ENCODE measurements at places on chromosomes 4 and X.

DNA sequence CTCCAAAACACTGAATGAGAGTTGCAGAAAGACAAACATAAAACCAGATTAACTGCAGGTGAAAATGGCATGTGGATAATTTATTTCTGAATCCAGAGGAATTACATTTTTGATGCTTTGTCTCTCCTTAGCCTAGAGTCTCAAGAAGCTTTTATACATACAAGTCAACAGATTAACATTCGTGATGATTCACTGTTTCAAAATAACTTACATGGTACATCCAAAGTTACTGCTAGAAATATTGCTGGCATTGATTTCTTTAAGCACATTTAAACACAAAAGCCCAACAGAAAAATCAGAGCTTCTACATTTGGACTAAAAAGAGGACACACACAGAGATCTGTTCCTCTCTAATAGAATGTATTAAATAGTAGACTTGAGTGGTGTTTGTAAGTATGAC lies 105.6 kb downstream of the AMELX start:
- no peak for DNase-seq

DNA sequence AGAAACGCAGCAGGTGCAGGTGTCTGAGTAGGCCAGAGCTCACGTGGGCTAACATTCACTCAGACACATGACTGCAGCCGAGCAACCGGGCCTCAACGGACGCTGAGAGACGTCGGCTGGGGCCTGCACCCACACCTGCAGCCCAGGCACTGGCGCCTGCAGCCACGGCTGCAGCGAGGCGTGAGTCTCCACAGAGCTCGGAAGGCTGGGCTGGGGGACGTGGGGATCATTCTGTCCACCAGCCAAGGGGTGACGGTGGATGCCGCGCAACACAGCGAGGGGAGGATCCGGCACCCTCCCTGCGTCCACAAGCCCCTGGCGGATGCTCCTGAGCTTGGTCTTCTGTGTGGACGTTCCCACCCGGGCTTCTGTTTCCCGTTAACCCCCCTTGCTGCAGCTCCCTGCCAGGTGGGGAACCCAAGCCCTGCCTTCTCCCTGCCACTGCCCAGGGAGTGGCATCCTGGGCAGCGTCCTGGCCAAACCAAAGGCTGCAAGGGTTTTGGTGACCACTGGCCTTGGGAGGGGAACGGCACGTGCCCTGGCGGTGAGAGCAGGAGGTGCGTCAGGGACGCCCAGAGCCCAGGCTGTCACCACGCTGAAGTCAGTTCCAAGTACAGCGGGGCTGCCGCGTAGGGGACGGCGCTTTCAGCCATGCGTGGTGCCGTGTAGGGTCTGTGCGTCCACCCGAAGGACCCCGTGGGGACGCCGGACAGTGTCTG lies 16.3 kb downstream of the PPP2R3B start:
- DNase-seq: no peak

GRCh38 chrX:10341309-10341708 lies 184.5 kb downstream of the CLCN4 start:
- no peak for DNase-seq

GRCh38 chr4:98514741-98515469 lies 143.5 kb downstream of the TSPAN5 start:
- DNase-seq: no peak

- DNase-seq: peak; percentile 44
Observed at GRCh38 chrX:81195712-81196111, 6.0 kb downstream of the HMGN5 start.

GRCh38 chr4:34200535-34200934 lies 2043.8 kb downstream of the ARAP2 start:
- DNase-seq: no peak

- DNase-seq: no peak
Observed at GRCh38 chrX:37815366-37815765, 32.0 kb downstream of the DYNLT3 start.

- DNase-seq: no peak
Observed at GRCh38 chr4:61517144-61517543, 317.0 kb downstream of the ADGRL3 start.

DNA sequence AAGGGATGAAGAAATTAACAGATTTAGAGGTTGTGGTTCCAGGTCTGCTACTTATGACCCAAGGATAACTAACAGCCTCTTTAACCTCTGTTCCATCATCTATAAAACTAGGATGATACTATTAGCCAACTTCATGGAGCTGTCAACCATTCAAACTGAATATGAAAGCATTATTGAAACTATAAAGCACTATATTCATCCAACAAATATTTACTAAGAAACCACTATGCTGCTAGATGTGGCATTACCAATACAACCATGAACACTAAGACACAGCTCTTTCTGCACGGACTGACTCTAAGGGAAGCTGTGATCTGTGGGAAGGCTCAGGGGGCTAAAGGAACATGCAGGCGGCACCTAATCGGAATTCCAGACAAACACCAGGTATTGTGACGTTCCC lies 66.0 kb downstream of the APBB2 start:
- no peak for DNase-seq

DNA sequence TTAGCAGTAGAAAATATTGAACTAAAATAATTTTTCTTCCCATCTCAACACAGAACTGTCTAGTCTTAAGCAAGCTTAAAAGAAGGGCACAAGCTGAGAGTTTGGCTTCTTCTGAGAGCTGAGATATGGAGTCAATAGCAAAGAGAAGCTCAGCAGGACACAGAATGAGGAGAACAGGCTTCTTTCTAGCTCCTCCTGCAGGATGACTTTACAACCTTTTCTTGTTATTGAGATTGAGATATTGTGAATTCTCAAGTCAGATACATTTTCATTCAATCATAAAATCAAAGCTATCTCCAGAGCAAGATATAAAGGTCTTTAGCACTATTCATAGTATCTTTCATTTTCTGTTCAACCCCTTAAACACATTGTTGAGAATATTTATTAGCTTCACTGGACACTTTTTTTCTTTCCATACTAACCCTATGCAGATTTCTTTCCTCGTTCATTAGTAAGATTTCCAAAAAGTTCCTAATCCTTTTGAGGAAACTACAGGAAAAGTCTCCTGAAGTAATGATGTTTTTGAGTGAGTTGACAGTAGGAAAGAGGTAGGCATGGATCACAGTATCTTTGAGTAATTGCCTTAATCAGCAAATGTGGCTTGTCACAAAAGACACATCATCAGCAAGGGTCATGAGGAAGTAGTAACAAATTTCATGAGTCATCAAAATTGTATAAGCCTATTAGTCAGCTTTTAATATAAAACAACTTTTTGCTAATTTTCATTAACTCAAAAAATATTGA lies 17.8 kb upstream of the CXCL3 start:
- DNase-seq: no peak

GRCh38 chrX:149456476-149457245 lies 48.4 kb downstream of the IDS start:
- DNase-seq: no peak

DNA sequence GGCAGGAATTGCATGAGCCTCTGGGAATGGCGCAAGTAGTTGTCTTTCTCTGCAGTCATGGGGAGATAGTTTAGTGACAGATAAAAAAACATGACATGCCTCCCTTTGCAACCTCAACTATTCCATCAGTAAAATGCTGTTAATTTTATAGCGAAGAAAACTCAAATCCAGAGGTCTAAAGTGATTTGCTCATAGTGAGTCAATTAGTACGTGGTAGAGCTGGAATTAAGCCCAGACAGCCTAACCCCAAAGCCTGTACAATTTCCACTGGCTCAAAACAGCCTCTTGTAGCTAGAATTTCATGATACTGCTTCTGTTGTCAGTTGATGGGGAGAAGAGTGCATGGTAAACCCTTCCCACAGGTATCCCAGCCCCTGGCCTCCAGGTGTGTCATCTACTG lies 81.3 kb upstream of the TRPC5 start:
- DNase-seq: no peak

GRCh38 chr4:109803924-109804571 lies 2.2 kb upstream of the CFI start:
- no peak for DNase-seq

GRCh38 chr4:141207961-141208360 lies 12.7 kb upstream of the ZNF330 start:
- DNase-seq: no peak

GRCh38 chr4:1225272-1226143 lies 23.4 kb downstream of the CTBP1 start:
- no peak for DNase-seq

- DNase-seq: no peak
Observed at GRCh38 chrX:115504167-115504566, 56.8 kb upstream of the PLS3 start.

DNA sequence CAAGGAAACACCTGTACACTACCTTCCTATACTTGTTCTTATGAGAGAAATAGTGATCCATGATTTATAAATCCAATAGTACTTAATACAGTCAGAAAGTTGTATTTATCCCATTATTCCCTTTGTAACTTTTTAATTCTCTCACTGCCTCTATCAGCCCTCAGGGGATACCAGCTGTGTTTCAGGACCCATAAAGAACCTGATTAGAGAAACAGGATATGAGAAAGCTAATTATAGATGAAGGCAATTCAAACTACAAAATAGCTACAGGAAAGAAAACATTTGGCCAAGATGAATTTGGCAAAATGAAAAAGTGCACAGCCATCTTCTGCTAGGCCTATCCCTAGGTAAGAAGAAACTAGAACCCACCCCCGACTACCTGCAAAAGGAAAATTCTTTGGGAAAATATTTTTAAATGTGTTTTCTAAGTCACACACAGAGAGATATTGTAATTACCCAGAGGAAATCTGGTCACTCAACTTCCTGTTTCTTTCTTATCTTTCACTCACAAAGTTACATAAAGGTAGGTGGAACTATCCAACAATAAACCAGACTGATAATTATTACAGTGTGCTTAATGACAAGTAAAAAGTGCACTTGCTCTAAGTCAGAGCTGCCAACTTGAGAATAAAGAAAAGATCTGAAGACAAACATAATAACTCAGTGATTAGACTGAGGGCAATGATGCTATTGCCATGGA lies 836.5 kb upstream of the HTR2C start:
- DNase-seq: no peak

- DNase-seq: no peak
Observed at GRCh38 chrX:46865281-46865680, 28.4 kb downstream of the RP2 start.

DNA sequence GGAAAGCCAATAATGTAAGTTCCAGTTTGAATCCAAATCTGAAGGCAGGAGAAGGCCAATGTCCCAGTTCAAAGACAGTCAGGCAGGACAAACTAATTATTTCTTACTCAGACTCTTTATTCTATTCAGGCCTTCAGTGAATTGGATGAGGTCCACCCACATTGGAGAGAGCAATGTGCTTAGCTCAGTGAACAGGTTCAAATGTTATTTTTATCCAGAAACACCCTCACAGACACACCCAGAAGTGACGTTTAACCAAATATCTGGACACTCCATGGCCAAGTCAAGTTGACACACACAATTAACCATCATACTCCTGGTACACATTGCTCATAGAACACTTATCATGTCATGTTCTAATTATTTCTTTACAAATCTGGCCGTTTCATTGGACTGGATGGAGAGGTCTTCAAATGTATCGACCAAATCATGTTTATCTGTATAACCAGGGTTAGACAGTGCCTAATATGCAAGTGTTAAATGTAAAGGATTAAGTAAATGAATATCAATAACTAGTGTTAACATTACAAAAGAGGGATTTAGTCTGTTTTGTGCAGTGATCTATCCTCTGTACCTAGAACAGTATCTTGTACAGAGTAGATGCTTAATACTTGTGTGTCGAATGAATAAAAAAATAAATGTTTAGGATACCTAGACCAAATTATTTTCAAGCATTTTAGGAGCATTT lies 27.1 kb upstream of the XK start:
- DNase-seq: no peak

DNA sequence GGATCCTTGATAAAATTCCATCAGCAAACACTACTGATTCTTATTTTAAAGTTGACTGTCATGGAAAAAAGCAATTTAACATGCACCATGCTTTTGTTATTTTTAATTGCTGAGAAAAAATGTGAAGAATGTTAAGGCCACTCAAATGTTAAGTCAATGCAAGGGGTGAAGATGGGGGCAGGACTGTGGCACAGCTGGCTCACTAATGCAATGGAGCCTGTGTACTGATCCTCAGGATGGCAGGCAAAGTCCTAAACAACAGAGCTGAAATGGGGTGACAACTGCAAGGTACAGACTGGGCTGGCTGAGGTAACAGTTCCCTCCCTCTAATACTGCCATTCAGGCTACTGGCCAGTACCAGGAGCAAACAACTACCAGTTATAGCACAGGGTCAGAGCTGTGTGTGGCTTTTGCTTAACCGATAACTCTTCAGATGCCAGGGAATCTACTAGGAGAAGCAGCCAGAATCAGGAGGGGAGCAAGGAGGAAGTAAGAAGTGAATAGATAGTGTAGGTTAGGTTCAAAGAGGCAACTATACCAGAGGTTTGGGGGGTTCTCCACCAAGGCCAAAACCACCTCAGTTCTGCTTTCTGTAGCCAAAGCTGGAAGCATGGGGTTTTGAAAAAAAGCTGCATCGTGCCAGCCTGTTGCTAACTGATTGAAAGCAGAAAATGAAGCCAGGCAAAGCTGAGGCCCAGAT lies 372.6 kb downstream of the OPHN1 start:
- DNase-seq: no peak

DNA sequence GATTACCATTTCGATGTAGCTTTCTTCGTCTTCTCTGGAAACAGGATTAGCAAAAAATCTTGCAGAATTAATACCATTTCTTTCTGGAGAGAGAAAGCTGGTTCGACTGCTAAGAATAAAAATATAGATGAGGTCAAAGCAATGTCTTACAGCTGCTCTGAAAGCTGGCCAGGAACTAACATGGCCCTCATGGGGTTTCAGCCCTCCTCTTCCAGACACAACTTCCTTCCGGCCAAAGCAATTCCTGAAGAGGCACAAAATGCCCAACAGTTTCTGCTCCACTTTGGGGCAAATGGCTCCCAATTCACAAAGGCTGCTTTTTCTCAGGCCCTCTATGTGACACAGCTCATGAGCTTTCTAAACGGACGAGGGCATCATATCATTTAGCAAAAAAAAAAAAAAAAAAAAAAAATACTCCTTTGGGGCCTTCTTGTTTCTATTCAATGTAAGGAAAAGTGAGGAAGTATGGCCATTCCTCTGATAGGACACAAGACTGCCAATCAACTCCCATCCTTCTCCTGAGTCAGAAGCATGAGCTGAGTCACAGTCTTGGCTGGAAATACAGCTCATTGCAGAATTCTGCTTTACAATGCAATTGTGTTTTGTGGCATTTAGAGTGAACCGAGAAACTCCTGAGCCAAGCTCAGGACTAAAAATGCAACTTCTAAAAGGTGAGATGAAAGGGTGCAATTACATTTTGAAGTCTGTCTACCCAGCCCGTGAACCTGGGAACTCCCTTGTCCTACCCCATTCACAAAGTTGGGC lies 42.7 kb upstream of the CTAG2 start:
- no peak for DNase-seq

Data from CD4-positive, alpha-beta memory T cell (primary cell).